ENCODE measurements at places on chromosomes 16 and 17. TPM values are rescaled to one million over a fixed set of nuclear protein-coding genes. Genes with fewer than 3 reads are reported as not detected.

The CCL3 gene
- total RNA-seq, result not detected

The SLC13A2 gene
- total RNA-seq, result 22.0 TPM

The DNAAF1 gene
- not detected for total RNA-seq

The PRAC2 gene
- total RNA-seq, result not detected

DNA sequence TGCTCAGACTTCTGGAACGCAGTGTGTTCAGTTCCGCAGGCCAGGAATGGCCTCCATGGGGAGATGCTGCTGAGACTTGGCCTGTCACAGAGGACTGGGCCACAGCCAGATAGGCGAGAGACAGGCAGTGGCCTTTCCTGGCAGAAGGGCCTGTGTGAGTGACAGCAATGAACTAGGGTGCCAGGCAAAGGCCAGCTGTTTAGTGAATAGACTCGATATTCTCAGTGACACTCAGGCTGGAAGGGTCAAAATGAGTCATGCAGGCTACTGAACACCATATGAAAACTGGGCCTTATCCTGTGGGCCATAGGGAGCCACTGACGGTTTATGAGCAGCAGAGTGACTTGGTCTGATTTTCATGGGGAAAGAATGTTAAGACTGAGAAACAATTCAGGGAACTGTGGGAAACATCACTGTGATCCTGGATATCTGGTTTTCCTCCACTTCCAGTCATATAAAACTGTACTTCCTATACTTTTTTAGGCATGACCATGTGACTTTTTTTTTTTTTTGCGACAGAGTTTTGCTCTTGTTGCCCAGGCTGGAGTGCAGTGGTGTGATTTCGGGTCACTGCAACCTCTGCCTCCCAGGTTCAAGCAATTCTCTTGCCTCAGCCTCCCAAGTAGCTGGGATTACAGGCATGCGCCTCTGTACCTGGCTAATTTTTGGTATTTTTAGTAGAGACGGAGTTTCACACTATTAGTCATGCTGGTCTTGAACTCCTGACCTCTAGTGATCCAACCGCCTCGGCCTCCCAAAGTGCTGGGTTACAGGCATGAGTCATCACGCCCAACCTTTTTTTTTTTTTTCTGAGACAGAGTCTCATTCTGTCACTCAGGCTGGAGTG lies 5.2 kb upstream of the NUBP1 start:
- DNase-seq, result no peak
